ENCODE measurements at places on chromosomes 11 and 22.

DNA sequence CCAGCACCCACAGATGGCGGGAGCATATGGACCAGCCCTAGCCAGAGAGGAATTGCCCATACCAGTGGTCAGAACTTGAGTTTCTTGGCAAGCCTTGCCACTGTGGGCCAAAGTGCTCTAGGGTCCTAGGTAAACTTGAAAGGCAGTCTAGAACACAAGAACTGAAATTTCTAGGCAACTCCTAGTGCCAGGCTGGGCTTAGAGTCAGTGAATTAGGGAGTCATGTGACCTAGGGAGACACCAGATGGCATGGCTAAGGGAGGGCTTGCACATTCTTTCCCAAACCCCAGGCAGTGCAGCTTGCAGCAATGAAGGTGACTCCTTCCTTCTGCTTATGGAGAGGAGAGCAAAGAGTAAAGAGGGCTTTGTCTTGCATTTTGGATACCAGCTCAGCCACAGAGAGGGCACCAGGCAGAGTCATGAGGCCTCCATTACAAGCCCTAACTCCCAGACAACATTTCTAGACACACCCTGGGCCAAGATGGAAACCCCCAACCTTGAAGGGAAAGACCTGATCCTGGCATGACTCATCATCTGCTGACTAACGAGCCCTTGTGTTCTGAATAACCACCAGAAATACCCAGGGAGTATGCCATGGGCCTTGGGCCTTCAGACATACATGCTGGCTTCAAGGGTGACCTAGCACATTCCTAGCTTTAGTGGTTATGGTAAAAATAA is 19.2 kb upstream of the OR56A3 start:
- no peak for DNase-seq

DNA sequence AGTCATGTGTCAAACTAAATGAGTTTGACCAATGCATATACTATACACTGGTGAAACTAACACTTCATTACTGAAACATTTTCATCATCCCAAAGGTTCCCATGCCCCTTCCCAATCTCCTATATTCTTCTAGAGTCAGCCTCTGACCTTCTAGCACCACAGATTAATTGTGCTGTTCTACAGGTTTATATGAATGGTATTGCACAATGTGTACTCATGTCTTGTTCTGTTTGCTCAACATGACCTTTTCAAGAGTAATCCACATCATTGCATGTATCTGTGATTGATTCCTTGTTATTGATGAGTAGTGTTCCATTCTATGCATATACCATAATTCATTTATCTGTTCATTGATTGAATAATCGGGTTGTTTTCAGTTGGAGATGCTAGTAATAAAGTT is 7.5 kb upstream of the OR8G1 start:
- DNase-seq, result no peak

GRCh38 chr22:27705408-27706080 is 96.0 kb downstream of the MN1 start:
- DNase-seq, result peak; percentile 43

DNA sequence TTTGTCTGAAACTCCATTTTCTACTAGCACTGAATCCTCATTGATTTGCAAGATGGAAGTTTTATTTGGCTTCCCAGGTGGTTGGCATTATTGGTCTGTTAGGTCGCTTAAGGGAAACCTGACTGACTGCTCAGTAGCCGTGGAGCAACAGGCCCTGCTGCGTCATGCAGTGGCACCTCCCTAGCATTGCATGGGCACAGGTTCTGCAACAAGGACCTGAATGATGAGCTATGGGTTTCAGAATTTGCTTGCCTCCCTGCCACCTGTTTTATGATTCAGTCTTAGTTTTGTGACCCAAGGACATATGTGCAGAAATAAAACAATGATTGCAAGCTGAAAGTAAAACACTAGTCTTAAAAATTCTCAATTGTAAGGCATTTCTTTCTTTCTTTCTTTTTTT is 128.5 kb downstream of the SLC1A2 start:
- DNase-seq, result no peak

DNA sequence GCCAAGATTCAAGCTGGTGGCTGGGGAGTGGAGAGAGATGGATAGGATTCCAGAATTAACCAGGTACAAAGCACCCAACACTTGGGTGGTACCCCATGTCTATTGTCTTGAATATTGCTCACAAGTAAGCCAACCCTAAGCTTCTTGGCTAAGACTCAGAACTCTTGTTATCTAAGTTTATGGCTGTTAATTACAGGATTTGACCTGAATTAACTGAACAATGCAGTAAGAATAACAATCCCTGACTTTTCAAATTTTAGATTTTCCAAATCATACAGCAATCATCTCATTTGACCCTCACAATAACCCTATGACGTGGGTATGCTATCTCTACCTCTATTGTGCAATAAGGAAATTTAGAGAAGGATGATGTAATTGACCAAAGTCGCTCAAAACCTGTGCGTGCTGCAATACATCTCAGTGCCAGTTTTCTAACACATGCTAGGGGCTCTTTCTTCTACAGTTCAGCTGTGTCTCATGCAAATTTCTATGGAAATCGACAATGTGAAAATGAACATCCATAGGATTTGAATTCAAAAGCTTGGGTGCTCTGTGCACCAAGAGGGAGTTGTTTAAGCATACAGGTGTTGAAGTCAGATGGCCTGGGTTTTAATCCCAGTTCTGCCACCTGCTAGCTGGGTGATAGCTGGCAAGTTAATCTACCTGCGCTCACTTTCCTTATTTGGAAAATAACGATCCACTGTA is 40.1 kb upstream of the APLNR start:
- DNase-seq, result no peak

- no peak for DNase-seq
Observed at GRCh38 chr22:40651057-40651456, 14.5 kb upstream of the MRTFA start.

DNA sequence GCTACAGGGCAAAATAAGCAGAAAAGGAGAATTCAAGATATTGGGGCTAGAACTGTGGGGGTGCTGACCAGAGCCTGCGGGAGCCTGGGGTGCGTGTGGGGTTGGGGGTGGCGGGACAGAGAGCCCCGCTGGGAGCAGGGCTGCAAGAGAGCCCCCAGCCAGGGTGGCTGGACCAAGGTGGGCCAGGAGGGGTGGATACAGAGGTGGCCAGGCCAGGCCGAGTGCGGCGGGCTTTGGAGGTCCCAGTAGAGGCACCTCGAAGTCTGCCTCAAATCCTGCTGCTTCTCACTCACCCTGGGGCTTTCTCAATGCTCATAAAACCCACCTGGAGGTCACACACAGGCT is 16.9 kb upstream of the MUC5B start:
- no peak for DNase-seq

DNA sequence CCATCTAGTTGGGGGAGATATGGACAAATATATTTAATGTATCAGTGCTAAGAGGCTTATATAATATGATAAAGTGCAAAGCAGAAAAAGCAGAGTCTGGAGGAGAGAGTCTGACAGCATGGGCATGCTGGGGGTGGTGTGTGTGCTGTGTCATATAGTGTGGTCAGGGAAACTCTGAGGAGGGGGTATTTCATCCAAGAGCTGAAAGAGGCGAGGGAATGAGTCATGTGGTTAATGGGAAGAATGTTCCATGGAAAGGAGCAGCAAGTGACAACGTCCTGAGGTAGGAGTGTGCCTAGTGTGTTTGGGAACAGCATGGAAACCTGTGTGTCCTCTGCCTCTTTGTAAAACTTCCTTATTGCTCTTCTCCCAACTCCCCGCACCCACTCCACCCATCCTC is 38.0 kb downstream of the EIF3F start:
- no peak for DNase-seq

- DNase-seq, result no peak
Observed at GRCh38 chr11:1544536-1544935, 27.5 kb downstream of the DUSP8 start.

DNA sequence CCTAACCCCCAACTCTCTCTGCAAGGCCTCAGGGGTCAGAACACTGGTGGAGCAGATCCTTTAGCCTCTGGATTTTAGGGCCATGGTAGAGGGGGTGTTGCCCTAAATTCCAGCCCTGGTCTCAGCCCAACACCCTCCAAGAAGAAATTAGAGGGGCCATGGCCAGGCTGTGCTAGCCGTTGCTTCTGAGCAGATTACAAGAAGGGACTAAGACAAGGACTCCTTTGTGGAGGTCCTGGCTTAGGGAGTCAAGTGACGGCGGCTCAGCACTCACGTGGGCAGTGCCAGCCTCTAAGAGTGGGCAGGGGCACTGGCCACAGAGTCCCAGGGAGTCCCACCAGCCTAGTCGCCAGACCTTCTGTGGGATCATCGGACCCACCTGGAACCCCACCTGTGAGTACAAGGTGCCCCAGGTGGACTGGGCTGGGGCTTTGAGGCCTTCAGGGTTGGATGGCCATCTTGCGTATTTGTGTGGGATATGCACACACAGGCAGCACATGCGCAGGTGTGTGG is at the start of gene BEST1:
Gene BEST1, plus strand, starts transcription at position 317 of the 513 bp plus-strand sequence. CDS start 1,456 bp downstream, outside the sequence.
- no peak for DNase-seq

DNA sequence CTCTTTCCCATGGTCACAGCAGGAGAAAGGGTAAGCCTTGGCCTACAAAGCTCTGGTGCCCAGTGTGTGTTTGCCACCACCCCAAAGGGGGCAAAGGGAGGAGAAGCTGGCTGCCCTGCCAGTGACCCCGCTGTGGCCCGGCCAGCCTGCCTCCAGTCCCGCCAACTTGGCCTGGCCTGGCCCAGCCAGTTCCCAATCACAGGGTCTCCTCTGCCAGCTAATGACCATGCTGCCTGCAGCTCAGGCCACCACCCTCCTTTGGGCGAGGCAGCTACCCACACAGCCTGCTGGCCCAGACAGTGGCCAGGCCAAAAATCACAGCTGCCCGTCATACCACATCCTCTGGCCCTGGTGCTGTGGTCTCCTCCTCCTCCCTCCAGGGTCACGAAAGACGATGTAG is 5.1 kb downstream of the GDPD5 start:
- no peak for DNase-seq

DNA sequence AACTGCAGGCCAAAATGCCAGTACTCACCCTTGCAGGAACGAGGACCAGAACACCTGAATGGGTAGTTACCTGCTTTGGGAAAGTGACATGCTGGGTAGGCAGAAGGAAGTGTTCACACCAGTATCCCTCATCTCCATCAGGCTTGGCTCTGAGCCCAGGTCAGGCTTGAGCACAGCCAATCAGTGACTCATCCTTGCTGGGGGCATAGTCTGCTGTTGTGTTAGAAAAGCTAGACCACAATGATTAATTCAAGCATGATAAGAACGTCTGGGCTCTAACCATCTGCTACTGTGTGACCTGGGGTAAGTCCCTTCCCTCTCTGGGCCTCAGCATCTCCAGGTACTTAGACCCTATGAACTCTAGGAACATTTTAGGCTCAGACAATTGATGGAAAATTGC is 450.4 kb downstream of the MIAT start:
- peak; percentile 30 for DNase-seq

GRCh38 chr22:35378621-35379020 is 2.3 kb upstream of the HMOX1 start:
- peak; percentile 47 for DNase-seq
